ENCODE measurements at places on chromosomes 3 and 15. TPM values are rescaled to one million over a fixed set of nuclear protein-coding genes. Genes with fewer than 3 reads are reported as not detected.

Gene ECE2
- total RNA-seq: not detected

Gene CX3CR1
- not detected for total RNA-seq

Gene LRTM1
- total RNA-seq: not detected

Gene CA12
- total RNA-seq: 174 TPM

Gene FETUB
- not detected for total RNA-seq

Gene CAMK2N2
- total RNA-seq: 0.09 TPM

Gene DAZL
- not detected for total RNA-seq

Gene P2RY13
- not detected for total RNA-seq

Gene GOLGA8G
- total RNA-seq: not detected

Gene EPHB3
- total RNA-seq: 4.7 TPM

Gene RBP2
- total RNA-seq: not detected

Gene ANKUB1
- total RNA-seq: not detected

Gene GOLGA8T
- total RNA-seq: not detected

Gene CKMT1A
- total RNA-seq: not detected

Gene ISLR
- total RNA-seq: 163 TPM

Gene AP4E1
- 12.2 TPM for total RNA-seq

Gene TEX55
- not detected for total RNA-seq

Gene KIF7
- 10.6 TPM for total RNA-seq

Gene CADPS
- total RNA-seq: 0.57 TPM

Gene CHAC1
- total RNA-seq: 4.7 TPM
